ENCODE measurements at places on chromosomes 6 and 20.

- no peak for DNase-seq
Measured at GRCh38 chr6:6390849-6391602, 70.6 kb upstream of the F13A1 start.

GRCh38 chr6:169587975-169588374 is 113.9 kb downstream of the WDR27 start:
- DNase-seq, result no peak

GRCh38 chr6:148559848-148560433 is 186.9 kb upstream of the UST start:
- peak; percentile 59 for DNase-seq

DNA sequence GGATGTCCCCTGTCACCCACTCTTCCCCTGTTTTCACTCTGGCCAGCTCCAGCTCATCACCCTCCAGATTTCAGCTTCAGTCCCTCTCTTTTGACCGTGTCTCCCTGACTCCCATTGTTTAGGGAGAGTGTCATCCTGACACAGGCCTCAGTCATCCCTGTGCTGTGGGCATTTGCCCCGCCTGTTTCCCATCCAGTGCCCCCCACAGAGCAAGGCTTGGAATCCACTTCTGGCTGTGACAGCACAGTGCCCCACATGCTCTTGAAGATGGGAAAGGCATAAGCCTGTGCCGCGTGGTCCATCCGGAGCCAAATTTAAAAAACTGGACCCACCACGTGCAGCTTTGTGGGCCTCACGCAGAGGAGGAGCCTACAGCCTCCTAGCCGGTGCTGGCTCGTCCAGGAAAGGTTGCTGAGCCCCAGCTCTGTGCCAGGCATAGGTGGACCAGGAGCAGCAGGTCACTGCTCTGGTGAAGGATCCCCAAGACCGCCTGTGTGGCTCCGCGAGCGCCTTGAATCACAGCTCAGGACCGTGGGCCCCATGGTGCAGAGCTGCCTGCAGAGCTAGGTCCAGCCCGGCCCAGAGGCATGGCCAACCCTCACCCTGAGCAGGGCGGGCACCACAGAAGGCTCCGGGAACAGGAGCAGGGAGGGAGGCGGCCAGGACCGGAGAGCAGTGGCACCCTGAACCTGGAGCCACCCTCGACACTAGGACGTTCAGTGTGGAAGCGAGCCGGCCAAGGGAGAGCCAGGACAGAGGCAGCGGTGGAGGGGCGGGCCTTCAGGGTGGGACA is 172.8 kb downstream of the CDH4 start:
- DNase-seq, result no peak

DNA sequence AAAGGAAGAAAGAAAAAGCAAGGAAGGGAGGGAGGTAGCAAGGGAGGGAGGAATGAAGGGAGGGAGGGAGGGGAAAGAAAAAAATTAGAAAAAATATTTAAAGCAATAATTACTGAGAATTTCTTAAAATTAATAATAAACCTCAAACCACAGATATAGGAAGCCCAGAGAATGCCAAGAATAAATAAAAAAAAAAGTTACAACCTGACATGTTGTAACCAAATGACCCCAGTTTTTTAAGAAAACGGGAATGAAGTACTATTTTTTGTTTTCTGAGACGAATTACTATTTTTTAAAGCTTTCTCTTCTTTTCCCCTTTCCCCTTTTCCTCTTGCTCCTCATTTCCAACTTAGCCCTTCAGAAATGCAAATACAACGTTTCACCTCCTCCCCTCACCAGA is 16.7 kb downstream of the SLC17A1 start:
- no peak for DNase-seq

DNA sequence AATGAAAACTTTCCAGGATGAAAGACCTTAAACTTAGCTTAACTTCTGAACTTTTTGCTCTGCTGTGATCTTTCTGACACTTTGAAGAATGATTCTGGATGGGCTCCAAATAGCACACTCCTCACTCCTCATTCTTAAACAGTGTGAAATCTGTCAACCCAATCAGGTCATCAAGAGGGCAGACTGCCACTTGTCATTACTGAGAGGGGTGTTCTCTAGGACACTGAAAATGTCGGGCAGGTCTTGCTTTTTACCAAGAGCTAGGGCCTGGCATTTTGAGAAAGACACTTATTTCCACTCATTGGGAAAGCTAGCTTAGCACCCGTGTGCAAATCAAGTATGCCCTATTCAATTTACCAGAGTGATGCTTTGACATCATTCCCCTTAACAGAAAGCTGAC is 122.2 kb downstream of the MTFR2 start:
- no peak for DNase-seq

DNA sequence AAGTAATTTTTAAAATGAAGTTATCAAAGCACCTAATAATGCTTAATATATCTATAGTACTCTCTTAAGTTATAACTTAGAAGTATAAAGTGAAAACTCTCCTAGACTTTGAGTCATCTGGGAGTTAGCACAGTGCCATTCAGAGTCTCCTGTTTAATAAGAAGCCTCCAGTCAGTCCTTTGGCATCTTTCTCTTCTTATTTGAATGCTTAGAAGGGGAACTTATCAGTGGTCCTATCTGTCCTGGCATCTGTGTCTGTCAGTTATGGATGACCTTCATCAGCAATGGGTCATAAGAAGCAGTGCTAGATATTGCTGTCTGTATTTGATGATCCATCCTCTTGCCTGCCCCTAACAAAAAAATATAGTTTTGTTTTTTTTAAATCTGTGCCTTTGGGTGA is 15.2 kb downstream of the TMEM200A start:
- no peak for DNase-seq

DNA sequence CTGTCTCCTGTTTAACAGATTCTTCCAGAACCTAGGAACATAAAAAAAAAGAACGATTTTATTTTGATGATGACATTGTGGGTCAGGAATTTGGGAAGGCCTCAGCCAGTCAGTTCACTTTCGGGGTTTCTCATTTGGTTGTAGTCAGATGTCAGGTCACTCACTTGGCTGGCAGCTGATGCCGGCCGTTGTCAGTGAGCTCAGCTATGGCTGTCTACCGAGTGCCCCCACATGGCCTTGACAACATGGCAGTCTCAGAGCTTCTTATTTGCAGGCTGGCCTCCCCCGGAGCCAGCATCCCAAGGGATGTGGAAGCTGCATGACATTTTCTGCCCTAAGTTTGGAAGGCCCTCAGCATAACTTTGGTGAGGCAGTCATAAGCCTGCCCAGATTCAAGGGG is 11.5 kb downstream of the RNF217 start:
- DNase-seq, result no peak

DNA sequence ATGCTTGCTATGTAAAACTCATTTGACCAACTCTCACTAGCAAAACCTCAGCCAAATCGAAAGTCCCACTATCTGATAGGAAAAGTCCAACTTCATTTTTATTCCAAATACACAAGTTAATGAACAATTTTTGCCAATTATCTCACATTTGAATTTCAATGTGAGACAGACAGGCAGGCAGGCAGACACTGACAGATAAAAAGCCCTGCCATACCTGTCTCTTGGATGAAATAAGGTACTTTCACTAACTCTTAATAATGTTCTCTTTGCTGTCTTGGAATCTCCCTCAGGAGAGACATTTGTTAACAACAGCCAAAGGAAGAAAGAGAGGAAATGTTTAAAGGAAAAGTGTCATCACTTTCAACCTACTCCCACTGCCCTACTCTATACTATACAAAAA is 82.0 kb downstream of the RNGTT start:
- no peak for DNase-seq

- no peak for DNase-seq
Measured at GRCh38 chr20:58019027-58019849, 209.2 kb downstream of the ANKRD60 start.

DNA sequence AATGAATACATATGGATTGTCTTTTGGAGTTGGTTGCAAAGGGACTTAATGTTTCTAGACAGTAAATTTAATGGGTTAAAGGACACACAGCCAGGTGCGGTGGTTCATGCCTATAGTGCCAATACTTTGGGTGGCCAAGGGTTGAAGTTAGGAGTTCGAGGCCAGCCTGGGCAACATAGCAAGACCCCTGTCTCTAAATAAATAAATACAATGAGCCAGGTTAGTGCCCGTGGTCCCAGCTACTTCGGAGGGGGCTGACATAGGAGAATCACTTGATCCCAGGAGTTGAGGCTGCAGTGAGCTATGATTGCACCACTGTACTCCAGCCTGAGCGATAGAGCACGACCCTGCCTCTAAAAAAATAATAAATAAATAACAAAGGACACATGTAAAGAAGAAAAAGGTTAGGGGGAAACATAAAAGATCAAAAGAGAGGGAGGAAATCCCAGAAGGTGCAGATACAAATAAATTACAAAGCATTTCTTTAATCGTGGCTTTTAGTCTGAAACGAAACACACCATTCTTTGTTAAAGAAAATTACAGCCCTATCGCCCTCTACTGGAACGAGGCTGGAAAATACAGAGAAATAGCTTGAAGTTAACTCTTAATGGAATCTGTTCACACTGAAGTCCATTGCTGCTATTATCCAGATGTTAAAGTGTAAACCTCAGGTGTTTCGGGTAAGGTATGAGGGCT is 42.6 kb upstream of the SCML4 start:
- DNase-seq, result peak; percentile 9

DNA sequence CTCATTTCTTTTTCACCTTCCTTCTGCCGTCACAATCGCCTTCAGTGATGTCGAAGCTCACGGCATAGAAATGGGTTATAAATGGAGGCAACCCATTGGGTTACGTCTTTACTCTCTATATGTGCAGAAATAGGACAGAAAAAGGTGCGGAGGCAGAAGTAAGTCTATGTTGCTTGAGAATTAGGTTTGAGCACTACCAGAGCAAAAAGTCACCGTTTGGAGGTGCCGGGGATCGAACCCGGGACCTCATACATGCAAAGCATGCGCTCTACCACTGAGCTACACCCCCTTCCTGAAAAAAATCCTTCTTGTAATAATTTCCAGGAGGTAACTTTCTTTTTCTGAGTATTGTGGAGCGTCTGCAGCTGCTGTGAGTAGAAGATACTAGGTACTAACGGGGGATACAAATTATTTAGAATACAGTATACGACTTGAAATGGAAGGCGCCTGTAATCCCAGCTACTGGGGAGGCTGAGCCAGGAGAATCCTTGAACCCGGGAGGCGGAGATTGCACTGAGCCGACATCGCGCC is 134.2 kb downstream of the TRIM27 start:
- no peak for DNase-seq

DNA sequence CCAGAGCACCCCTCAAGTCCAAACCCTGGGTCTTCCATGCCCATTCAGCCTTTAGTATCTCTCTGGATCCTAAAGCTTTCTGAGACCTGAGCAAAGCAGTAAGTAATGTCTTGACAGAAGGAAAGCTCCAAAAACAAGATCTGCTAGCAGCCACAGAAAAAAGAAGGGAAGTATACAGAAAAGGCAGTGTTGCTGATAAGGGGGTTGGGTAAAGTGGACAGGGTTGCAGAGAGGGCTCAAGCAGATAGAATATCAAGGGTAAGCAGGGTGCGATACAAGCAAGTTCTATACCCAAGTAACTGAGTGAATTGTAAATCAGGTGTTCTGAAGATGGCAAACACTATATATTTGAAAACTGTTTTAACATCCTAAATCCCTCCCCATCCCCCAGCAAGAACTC is 113.4 kb upstream of the CARMIL1 start:
- DNase-seq, result no peak

DNA sequence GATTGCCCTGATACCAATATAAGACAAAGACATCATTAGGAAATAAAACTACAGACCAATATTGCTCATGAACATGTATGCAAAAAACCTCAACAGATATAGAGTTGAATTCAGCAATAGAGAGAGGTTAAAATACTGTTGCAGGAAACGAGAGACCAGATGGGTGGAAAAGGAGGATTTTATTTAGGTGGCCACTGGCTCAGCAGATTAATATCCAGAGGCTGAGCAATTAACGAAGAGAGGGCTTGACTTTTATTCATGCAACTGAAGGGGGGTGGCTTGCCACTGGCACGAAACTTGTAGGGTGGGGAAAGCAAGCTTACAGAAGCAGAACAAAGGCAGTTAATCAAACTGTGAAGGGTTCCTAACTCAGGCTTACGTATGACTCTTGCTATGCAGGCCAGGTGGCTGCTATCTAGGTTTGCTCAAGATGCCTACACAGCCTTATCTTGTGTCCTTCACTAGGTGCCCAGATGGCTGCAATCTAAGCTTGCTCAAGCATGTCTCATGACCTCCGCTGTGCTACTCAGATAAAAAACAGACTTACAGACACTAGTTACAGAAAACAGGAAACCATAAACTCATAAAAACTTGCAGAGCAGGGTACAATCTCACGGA is 126.4 kb downstream of the MMUT start:
- no peak for DNase-seq

DNA sequence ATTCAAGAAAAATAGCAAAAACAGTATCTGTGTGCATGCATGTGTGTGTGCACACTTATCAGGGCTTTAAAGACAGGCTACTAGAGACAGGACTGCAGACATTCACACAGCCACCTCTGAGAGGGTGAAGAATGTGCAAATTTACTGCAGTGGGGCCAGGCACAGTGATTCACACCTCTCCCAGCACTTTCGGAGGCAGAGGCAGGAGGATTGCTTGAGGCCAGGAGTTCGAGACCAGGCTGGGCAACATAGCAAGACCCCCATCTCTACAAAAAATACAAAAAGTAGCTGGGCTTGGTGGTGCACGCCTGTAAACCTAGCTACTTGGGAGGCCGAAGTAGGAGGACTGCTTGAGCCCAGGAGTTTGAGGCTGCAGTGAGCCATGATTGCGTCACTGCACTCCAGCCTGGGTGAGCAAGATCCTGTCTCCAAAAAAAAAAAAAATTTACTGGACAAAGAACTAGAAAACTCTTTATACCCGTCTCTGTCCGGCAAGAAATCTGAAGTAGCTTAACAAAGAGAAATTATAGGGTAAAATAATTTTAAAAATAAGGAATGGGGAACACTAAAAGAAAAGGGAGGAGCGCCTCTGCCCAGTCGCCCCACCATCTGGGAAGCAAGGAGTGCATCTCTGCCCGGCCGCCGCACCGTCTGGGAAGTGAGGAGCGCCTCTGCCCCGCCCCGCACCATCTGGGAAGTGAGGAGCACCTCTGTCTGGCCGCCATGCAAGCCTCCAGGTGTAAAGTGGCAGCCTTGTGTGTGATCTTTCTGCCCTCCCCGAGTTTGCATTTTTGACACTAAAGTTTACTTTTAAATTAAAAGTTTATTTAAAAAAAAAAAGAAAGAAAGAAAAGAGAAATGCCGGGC is 105.1 kb downstream of the ZMYND8 start:
- no peak for DNase-seq

Data from effector CD4-positive, alpha-beta T cell (primary cell).